EH (cell line): ENCODE measurements at places on chromosomes 2 and 18.

- peak; percentile 83 for DNase-seq
Measured at GRCh38 chr2:8803658-8804379, 33.6 kb downstream of the KIDINS220 start.

DNA sequence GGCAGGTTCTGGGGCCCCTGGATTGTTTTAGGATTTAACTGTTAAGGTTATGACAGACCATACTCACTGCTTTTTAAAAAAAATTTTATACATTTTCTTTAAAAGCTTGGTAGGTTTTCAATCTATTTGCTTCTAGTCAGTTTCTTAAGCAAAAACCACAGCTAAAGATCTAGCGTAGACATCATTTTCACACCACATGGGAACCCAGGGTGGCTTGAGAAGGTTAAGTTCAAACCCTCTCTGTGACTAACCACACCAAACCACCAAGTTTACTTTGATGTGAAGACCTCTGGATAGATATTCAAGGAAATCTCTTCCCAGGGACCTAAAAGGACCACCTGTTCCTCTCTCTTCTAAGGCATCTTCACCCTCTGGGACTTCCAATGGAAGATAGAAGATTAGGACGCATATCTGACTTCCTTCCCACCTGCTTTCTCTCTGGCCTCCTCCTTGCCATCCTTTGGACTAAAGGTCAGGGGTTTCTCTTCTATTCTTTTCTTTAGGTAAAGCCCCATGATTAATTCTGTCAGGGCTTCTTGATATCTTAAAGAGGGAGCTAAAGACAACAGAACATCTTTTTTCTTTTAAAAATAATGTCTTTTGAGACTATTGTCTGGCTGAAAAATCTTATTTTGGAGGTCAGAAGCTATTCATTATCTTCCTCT lies 32.3 kb downstream of the FOSL2 start:
- no peak for DNase-seq

DNA sequence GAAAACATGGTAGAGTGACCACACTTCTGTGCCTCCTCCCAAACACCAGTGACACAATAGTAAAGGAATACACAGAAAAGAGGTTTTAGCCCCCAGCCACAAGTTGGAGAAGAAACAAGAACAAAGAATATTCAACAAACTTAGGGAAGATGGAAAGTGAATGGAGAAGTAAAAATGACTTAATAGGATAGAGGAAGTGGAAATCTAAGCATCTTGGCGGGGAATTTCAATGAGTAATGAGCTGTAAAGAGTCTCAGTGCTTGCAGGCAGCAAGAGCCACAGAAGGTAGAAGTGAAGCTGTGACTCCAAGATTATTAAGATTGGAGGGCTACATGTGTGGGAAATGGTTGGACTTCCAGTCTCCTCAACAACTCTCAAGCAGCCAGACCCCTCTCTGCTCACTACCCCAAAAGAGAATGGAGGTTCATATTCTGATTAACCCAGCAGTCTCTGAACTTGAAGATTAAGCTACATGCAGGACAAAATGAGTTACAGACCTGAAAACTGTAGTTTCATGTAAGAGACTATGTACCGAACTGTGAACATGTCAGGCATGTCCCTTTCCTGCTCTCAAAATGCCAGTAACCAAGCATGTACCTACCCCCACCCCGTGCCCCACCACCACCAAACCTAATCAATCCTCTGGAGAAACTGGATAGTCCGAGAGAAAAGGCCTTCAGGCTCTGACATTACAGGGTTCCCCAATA lies 16.9 kb upstream of the HNRNPLL start:
- DNase-seq = peak; percentile 44

DNA sequence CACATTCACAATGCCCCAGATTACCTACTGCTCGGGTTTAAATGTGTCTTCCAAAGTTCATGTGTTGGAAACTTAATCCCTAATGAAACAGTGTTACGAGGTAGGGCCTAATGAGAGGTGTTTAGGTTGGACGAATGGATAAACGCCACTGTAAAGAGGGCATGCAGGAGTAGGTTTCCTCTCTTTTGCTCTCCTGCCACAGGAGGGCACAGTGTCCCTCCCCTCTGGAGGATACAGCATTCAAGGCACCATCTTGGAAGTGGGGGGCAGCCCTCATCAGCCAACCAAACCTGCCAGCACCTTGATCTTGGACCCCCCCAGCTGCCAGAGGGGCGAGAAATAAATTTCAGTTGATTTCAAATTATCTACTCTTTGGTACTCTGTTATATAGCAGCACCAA lies 103.5 kb downstream of the TSHZ1 start:
- DNase-seq = no peak

DNA sequence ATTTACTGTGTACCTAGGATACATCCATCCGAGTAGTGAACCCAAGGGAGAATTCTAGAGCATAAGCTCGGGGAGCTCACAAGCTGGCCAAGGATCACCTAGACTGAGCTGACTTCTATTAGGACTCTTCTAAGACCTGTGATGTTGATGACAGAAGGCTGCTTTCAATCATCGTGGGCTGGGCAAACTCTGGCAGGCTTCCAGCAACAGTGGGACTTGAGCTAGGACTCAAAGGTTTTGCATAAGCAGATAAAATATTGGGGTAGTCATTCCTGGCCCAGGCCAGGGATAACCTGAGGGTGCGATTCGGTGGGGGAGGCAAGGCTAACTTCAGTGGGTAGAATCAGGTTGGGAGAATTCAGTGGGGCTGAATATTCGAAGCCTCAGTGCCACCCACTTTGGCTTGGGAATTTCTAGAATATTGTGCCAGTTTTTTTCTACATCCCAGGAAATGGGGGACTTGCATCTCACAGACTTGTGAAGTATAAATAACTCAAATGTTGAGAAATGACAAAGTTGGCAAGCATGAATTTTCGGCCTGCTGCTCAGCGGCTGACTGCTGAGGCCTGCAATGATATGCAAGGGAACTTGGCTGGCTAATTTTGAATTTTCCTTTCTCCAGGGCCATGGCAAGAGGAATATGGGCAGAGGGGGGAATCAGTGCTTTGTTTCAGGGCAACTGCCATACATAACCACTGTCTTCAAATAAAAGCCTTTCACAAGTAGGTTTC lies 274.3 kb downstream of the PRKCE start:
- DNase-seq = no peak

- DNase-seq = no peak
Measured at GRCh38 chr2:211837706-211838105, 700.9 kb downstream of the ERBB4 start.

DNA sequence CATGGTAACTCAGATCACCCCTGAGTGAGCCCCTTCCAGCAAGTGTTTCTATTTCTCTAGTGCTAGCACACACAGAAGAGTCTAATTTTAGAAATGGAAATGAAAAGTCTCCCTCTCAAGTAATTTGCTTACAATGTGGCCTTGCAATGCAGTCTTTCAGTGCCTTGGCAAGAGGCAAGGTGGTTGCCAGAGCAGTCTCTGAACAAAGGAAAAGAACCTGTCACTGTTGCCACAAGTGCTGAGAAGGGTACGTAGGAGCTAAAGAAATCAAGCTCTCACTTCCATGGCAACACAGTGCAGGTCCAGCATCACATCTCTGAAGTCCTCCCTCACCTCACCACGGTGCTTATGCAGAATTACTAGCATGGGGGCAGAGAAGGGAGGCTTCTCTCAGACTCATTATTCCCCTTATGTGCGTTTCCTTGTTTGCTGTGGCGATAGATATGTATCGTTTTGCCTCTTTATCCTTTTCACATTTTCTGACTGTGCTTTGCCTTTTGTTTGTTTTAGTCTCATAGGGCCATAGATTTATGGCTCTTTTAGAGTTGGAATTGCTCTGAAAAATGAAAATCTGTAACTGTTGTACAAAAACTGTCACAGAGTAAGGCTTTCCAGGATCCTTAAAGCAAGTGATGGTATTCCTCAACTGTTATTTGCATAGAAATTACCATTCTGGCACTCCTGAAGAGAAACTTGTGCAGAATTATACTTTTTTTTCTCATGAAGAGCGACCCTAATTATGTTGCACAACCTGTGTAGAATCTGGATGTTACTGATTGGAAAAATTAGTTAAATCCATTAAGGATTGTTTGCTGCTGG lies 164.8 kb downstream of the CCDC85A start:
- DNase-seq = no peak

- DNase-seq = peak; percentile 77
Measured at GRCh38 chr2:40284797-40285196, 167.1 kb downstream of the SLC8A1 start.

DNA sequence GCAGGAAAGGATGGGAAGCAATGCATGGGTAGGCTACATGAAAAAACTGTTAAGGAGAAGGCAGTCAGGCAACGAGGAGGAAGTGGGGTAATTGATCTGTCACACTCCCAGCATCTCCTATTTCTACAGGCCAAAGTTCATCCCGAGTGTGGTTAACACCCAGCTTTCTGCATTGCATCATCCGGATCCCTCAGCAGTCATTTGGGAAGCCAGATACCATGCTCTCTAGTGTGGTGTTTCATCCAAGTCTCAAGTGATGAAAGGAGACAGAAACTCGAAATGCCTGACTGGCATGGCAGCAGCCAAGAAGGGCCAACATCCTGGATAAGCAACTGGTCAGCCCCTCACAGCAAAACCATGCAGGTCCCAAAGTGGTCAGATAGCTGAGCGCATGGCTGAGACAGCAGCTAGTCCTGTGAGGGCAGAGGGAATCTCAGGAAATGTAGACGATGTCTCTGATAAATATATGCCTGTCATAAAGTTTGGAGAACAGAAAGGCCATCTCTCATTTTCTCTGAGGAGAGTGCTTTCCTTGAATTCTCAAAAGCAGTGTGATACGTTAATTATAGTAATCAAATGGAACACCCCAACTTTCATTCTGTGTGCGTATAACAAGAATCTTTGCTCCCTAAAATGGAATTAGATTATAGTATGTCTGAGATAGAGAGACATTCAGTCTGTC lies 24.8 kb upstream of the HNRNPA3 start:
- DNase-seq = peak; percentile 69

GRCh38 chr2:120279708-120280107 lies 27.1 kb downstream of the RALB start:
- DNase-seq = no peak

DNA sequence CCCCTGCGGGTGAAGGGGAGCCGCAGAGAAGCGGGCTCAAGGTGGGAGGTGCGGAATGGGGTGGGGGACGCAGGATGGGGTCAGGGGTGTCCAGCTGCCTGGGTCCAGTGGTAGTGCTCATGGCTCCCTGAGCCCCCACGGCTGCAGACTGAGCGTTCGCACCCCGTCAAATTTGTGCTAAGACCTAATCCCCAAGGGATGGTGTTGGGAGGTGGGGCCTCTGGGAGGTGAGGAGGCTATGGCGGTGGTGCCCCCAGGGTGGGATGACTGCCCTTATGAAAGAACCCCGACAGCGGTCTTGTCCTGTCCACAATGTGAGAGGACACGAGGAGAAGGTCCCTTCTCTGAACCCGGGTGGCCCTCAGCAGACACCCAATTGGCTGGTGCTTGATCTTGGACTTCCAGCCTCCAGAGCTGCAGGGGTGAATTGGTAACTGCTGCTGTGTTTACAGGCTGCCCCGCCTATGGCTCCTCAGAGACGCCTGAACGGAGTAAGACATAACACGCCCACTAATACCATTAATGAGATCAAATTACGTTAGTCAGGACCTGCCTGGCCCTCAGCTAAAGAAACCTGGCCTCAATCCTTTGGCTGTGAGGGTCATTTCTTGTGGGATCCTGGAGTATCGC lies 42.6 kb downstream of the PXDN start:
- DNase-seq = no peak

- DNase-seq = no peak
Measured at GRCh38 chr2:153416071-153416470, 62.5 kb downstream of the RPRM start.

GRCh38 chr2:10721396-10722251 lies at the start of gene ATP6V1C2:
Gene ATP6V1C2 (plus strand): TSS chr2:10721630. CDS start chr2:10722850, 1,220 bp downstream.
- no peak for DNase-seq

DNA sequence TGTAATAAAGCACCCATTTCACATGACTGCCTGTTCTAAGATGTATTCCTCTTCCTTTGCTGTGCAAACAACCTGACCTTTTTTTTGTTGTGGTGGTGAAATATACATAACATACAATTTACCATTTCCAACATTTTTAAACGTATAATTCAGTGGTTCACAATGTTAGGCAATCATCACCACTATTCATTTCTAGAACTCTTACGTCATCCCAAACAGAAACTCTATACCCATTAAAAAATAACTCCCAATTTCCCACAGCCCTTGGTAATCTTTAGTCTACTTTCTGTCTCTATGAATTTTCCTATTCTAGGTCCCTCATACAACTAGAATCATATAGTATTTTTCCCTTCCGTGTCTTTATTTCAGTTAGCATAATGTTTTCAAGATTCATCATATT lies 36.7 kb downstream of the RND3 start:
- peak; percentile 9 for DNase-seq

- no peak for DNase-seq
Measured at GRCh38 chr2:217683106-217683870, 319.5 kb downstream of the TNS1 start.

DNA sequence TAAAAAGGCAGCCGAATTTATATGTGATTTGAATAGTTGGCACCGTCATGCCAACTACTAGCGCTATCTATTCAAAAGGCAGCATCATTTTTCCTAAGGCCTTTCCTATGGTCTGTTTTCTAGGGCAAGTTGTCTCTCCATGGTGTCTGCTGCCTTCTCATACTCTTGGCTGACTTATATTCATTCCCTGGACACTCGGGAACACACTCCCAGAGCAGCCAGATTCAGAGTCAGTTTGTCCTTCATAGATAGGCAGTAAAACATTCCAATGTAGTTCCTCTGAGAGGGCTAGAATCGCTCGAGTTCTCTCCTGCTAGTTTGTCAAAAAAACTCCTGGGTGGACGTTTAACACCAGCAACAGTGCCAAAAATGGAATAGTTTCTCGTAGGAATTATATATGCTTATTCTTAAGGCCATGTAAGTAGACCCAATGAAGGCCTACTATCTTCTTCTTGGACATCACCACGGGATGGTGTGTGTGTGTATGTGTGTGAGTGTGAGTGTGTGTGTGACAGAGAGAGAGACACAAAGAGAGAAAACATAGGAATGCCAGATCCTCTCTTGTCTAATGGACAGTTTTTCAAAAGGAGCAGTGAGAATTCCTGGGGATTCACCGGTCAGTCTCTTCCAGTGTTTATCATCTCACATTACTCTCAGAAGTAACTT lies 129.3 kb upstream of the CTAGE1 start:
- DNase-seq = peak; percentile 32
